ENCODE measurements at places on chromosomes 16 and 17. TPM values are rescaled to one million over a fixed set of nuclear protein-coding genes. Genes with fewer than 3 reads are reported as not detected.

DNA sequence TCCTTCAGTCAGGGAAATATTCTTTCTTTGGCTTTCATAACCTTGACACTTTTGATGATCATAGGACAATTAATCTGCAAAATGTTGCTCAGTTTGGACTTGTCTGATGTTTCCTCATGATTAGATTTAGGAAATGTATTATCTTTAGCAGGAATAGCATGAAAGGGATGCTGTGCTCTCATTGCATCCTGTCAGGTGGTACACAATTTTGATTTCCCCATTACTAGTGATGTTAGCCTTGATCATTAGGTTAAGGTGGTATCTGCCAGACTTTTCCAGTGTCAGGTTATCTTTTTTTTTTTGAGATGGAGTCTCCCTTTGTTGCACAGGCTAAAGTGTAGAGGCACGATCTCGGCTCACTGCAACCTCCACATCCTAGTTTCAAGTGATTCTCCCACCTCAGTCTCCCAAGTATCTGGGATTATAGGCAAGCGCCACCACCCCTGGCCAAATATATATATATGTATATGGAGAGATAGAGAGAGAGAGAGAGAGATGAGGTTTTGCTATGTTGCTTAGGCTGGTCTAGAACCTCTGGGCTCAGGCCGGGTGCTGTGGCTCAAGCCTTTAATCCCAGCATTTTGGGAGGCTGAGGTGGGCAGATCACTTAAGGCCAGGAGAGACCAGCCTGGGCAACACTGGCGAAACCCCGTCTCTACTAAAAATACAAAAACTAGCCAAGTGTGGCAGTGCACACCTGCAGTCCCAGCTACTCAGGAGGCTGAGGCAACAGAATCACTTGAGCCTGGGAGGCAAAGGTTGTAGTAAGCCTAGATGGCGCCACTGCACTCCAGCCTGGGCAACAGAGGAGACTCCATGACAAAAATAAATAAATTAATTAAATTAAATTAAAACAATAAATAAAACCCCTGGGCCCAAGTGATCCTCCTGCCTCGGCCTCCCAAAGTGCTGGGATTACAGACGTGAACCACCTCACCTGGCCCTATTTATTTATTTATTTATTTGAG is 15.8 kb upstream of the CAVIN1 start:
- no peaks in the 10 kb centered on the region for H3K27me3 ChIP-seq
- H3K27ac ChIP-seq: no peak overlapping the region
- no peaks in the 10 kb centered on the region for H3K36me3 ChIP-seq
- peak; percentile 25 for DNase-seq
- no peak overlapping the region for H3K4me3 ChIP-seq

GRCh38 chr17:32461853-32462617 is 17.7 kb downstream of the PSMD11 start:
- H3K4me1 ChIP-seq: no peaks in the 10 kb centered on the region
- H3K27me3 ChIP-seq: no peaks in the 10 kb centered on the region
- peak; percentile 42 for DNase-seq

DNA sequence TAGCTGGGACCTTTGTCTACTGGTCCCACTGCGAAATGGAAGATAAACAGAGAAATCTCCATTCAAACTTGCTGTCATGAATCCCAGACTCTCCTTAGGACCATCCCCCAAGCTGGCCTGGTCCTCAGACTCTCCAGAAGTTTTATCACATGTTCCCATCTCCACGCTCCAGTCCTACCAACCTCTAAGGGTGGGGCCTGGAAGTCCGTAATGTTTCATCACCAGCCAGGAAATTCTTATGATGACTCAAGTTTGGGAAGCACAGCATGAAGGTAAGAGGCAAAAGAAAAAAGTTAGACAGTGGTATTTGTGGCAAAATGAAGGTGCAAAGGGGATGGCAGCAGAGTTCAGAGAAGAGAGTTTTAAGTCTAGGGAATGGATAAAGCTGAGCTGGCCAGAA is 52.7 kb downstream of the ZNF18 start:
- H3K4me3 ChIP-seq: no peak overlapping the region
- H3K4me1 ChIP-seq: no peaks in the 10 kb centered on the region
- no peak overlapping the region for H3K27ac ChIP-seq
- no peaks in the 10 kb centered on the region for H3K36me3 ChIP-seq
- no peaks in the 10 kb centered on the region for H3K27me3 ChIP-seq

DNA sequence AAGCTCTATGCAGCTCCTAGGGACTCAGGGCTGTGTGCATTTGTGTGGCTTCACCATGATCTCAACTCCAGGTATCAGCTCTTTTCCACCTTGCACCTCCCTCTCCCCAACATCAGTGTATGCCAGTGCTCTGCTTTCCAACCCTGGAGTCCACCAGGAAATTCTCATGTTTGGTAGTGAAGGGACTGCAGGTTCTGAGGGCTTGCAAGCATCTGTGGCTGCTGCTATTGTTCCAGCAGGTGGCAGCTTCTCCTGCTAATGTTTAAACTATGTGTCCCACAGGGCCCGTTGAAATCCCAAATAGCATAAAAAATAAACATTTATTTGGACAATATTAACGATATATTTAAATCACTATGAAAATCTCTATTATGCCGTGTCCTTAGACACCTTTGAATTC is 82.0 kb downstream of the RGS9 start:
- H3K4me3 ChIP-seq: no peak overlapping the region
- DNase-seq: no peak
- H3K27me3 ChIP-seq: no peaks in the 10 kb centered on the region
- no peak overlapping the region for H3K27ac ChIP-seq
- H3K36me3 ChIP-seq: no peaks in the 10 kb centered on the region

GRCh38 chr16:89523680-89524344 is 15.6 kb downstream of the SPG7 start:
- no peak for DNase-seq
- no peaks in the 10 kb centered on the region for H3K4me1 ChIP-seq

DNA sequence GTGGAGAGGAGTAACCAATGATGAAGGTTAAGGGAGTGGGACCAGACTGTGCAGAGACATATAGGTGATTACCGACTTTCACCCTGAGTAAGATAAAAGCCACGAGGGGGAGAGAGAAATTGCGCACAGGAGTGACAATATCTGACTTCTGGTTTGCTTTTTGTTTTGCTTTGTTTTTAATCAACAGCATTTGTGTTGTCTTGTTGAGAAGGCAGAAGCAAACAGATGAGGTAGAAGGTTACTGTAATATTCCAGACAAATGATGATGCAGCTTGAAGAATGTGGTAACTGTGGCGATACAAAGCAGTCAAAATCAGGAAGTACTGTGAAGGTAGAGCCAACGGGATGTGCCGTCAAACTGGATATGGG is 7.5 kb downstream of the PELP1 start:
- H3K36me3 ChIP-seq: no peaks in the 10 kb centered on the region
- no peaks in the 10 kb centered on the region for H3K27me3 ChIP-seq

DNA sequence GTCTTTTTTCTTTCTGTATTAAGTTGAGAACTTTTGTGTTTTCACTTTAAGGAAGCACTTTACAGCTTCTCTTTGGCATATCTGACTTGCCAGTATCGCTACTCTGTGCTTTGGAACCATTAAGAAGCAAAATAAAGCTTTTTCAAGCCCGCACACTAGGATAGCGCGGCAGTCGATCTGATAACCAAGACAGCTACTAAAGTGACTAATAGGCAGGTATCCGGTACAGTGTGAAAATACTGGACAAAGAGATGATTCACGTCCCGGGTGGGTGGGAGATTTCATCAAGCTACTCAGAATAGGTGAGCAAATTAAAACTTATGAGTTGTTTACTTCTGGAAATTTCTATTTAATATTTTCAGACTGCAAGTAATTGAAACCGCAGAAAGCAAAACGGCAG is 53.8 kb downstream of the SHISA6 start:
- no peaks in the 10 kb centered on the region for H3K4me1 ChIP-seq
- no peak for DNase-seq
- no peaks in the 10 kb centered on the region for H3K36me3 ChIP-seq
- H3K4me3 ChIP-seq: no peak overlapping the region
- H3K27ac ChIP-seq: no peak overlapping the region
- no peaks in the 10 kb centered on the region for H3K27me3 ChIP-seq

DNA sequence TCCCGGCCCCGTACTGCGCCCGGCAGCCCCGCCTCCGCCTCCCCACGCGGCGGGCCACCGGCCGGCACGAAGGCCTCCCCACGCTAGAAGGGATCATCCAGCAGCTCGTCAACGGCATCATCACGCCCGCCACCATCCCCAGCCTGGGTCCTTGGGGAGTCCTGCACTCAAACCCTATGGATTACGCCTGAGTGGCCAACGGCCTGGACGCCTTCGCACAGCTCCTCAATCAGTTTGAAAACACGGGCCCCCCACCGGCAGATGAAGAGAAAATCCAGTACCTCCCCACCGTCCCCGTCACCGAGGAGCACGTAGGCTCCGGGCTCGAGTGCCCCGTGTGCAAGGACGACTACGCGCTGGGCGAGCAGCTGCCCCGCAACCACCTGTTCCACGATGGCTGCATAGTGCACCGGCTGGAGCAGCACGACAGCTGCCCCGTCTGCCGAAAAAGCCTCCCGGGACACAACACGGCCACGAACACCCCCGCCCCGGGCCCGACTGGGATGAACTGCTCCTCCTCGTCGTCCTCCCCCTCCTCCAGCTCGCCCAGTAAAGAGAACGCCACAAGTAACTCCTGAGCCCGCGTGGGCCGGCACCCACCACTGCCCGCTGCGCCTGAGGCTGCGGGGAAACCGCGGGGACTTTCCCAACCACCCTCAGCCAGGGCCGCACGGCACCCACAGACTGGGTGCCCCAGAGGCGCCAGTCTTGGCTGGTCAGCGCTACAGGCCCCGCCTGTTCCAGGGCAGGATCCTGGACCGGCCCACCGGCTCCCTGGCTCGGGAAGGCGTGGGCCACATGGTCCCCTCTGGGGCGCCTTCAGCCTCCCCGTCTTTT is 39.0 kb upstream of the AKAP1 start:
- no peak overlapping the region for H3K4me3 ChIP-seq
- H3K36me3 ChIP-seq: no peaks in the 10 kb centered on the region
- DNase-seq: peak; percentile 23
- H3K27me3 ChIP-seq: no peaks in the 10 kb centered on the region

GRCh38 chr17:19344311-19345066 is 18.0 kb downstream of the B9D1 start:
- H3K4me1 ChIP-seq: peaks cover 22% of the 10 kb centered on the region
- no peak overlapping the region for H3K4me3 ChIP-seq
- peaks cover 5% of the 10 kb centered on the region for H3K36me3 ChIP-seq

DNA sequence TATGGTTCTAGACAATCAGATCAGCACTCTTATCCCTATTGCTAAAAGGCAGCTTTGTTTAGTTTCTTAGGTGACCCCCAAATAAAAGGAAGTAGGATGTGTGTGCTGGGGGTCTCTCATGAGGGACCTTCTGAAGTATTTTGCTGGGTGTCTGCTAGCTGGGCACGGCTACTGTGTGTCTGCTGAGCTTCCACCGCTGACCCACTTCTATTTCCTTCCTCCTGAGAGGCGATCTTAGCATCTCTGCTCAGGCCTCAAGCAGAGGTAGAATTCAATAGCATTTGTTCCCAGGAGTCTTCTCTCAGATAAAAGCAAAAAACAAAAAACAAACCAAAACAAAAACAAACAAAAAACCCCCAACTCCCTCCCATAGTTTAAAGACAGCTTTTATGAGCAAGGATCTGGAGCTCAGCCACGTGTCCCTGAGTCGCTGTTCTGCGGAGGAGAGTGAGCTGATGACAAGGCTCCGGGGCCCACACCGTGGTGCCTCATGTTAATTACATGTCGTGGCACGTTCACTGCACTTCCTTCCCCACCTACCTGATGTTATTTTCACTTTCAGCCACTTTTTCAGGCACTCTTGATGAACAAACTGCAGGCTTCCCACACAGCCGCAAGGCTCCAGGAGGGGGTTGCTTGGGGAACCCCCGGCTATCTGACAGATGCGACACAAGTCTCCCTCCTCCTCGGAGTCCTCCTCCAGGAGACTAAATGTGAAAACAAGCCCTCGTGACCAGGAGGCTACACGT is 83.5 kb downstream of the MARCHF10 start:
- no peaks in the 10 kb centered on the region for H3K4me1 ChIP-seq
- no peak overlapping the region for H3K27ac ChIP-seq
- H3K36me3 ChIP-seq: no peaks in the 10 kb centered on the region
- DNase-seq: no peak
- no peaks in the 10 kb centered on the region for H3K27me3 ChIP-seq

DNA sequence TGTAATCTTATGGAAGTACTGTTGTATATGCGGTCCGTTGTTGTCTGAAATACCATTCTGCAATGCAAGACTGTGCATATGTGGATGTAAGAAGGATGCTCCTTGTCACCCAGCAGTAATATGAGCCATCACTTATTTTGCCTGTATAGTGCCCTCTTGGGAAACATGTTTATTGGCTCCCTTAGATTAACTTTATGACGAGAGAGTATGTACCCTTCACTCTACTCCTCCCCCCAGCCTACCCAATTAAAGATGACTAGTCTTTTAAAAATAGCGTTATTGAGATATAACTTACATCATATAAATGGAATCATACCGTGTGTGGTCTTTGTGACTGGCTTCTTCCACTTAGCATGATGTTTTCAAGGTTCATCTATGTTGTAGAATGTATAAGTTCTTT is 33.6 kb downstream of the FTO start:
- H3K36me3 ChIP-seq: no peaks in the 10 kb centered on the region
- no peak overlapping the region for H3K4me3 ChIP-seq
- H3K4me1 ChIP-seq: peaks cover 3% of the 10 kb centered on the region
- H3K27me3 ChIP-seq: no peaks in the 10 kb centered on the region
- no peak for DNase-seq

DNA sequence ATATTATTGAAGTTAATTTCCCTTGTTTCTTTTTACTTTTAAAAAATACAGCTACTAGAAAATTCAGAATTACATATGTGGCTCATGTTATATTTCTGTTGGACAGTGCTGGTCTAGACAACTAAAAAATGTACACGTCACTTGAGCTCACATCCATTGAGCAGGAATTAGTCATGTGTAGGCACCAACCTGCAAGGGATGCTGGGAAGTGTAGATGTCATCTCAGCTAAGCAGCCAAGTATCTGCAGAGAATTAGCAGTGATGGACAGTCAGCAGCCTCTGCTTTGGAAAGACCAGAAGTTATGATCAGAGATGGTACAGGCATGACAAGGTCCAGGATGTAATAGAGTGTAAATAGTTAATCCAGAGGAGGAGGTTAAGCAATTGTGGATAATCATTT is 87.1 kb upstream of the HS3ST2 start:
- DNase-seq: no peak
- H3K4me3 ChIP-seq: no peak overlapping the region
- H3K27me3 ChIP-seq: no peaks in the 10 kb centered on the region
- no peaks in the 10 kb centered on the region for H3K4me1 ChIP-seq
- no peak overlapping the region for H3K27ac ChIP-seq

DNA sequence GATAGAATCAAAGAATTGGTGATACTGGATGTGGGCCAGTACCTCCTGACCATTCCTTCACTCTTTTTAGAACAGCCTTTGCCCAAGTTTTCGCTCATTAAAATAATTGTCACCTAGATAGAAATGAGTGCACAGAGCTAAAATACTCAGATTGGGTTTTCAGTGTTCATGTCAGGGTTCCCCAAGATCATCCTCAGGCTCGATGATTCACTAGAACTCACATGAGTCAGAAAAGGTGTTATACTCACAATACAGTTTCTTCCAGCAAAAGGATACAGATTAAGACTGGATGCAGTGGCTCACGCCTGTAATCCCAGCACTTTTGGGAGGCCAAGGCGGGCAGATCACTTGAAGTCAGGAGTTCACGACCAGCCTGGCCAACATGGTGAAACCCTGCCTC is 19.9 kb downstream of the ERCC4 start:
- H3K27me3 ChIP-seq: no peaks in the 10 kb centered on the region
- DNase-seq: no peak
- H3K36me3 ChIP-seq: peaks cover 10% of the 10 kb centered on the region
- no peak overlapping the region for H3K4me3 ChIP-seq
- H3K27ac ChIP-seq: no peak overlapping the region

DNAH9 gene
- 0.46 TPM for total RNA-seq

NECAB2 gene
- 0.63 TPM for total RNA-seq

RNF222 gene
- not detected for total RNA-seq

FAM20A gene
- total RNA-seq: 7.6 TPM

ZNF778 gene
- total RNA-seq: 17.5 TPM

MEOX1 gene
- total RNA-seq: 1.4 TPM

FNDC8 gene
- not detected for total RNA-seq

INO80E gene
- total RNA-seq: 131 TPM

KCNH6 gene
- not detected for total RNA-seq

CCL3 gene
- total RNA-seq: 1.7 TPM

Data from thyroid gland (tissue), 4 donors.